MM.1S (cell line): ENCODE measurements at places on chromosomes 7 and 10.
A peak's percentile ranks its signal among the peaks of the same experiment; 100 is the strongest.

- no peak for DNase-seq
Measured at GRCh38 chr10:25743832-25744231, 190.2 kb upstream of the MYO3A start.

DNA sequence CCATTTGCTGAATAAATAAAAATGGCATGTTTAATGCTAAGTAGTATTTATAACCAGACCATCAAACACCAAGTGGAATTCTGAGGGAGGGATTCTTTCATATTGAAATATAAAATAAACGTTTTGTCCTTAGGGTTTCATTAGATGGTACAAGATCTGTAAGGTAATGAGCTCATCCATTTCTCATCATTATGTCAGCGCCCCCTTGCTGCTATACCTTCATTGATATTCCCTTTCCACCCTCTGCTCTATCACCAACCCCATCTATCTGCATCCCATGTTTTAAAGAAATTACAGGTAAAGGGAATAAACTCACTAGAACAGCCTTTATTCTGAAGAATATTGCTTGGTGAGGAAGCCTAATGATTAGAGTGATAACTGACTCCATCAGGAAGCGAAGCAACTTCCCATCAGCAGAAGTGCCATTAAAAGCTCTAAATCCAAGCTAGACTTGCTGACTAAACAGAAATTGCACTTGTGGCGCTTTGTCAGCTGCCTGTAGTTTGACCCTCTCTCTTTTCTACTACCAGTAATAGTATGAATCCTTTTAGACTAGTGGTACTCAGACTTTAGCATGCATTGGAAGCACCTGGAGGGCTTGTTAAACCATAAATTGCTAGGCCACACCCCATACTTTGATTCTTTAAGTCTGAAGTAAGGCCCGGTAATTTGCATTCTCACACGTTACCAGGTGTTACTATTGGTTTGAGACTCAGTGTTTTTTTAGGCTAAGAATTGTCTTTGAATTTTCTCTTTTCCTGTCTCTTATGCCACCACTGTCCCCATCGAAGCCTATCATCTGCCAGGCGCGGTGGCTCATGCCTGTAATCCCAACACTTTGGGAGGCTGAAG, 27.5 kb downstream of the ADD3 start:
- no peak for DNase-seq

- DNase-seq, result no peak
Measured at GRCh38 chr10:112631501-112632400, 184.7 kb downstream of the VTI1A start.

DNA sequence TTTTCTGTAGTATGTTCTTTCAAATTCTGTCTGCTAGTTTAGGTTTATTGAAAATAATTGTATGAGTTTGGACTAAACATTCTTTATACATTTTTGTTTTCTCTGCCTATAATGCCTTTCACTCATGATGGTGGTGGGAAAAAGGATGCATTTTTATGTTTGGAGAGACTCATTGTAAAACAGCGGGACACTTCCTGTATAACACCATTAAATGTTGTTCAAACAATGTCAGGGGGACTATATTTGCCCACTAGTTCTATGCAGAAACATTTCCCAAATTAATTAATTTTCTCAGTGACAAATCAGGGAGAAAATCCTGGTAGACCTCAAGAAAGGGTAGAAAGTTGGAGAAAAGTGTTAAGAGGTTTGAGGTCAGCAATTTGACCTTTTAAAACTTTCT, 207.7 kb downstream of the MALRD1 start:
- no peak for DNase-seq

DNA sequence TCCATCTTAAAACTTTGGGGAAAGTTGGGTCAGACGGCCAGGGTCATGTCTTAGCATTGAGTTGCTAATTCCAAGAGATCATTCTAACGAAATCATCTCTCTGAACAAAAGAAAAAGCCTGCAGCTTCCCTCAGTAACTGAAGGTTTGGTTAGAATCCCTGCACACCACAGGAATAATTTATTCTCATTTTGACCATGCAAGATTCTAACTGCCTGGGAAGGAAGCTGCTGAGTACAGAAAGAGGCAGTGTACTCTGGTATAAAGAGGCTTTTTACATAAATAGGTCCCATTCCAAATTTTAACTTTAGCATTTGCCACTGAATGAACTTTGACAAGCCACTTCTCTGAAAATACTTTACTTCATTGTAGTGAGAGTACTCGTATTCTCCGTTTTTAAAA, 76.9 kb upstream of the RSBN1L start:
- DNase-seq, result no peak

GRCh38 chr10:132329565-132330485, 2.2 kb upstream of the LRRC27 start:
- peak; percentile 28 for DNase-seq

- no peak for DNase-seq
Measured at GRCh38 chr7:143050931-143051330, 1.2 kb upstream of the OR6V1 start.

- DNase-seq, result no peak
Measured at GRCh38 chr7:48316768-48317167, 145.5 kb downstream of the ABCA13 start.

- DNase-seq, result no peak
Measured at GRCh38 chr7:106744563-106745091, 83.7 kb upstream of the CCDC71L start.

- DNase-seq, result no peak
Measured at GRCh38 chr7:129771928-129772479, 160.5 kb downstream of the NRF1 start.

DNA sequence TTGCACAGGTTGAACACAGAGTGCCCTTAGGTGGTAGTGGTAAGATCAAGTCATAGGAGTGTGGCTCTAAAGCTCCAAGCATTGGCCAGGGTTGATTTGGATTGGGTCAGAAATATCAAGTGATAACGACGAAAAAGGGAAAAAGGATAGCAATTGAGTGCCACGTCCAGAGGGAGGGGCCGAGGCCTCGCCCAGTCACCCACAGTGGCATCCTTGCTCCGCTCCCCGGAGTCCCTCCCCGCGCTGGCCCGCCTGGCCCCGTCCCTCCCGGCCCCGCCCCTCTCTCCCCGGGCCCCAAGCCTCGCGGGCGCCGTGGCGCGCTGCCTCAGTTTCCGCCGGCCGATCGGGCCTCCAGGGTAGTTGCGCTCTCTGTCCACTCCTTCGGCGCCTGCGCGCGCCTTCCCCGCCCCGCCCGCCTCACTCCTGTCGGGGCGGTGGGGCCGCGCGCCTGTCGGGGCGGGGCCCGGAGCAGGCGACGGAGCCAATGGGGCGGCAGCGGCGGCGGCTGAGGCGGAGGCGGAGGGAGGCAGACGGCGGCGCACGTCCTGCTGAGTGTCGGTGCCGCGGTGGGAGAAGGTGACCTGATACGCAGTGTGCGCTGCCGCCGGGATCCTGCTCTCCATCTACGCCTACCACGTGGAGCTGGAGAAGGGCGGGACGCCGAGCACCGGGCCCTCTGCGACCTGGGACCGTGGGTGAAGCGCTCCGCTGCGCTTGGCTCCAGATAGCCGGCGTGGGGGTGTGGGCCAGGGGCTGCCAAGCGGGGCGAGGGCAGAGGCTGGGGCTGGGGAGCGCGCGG, 209.1 kb upstream of the ZNF722 start:
- no peak for DNase-seq

DNA sequence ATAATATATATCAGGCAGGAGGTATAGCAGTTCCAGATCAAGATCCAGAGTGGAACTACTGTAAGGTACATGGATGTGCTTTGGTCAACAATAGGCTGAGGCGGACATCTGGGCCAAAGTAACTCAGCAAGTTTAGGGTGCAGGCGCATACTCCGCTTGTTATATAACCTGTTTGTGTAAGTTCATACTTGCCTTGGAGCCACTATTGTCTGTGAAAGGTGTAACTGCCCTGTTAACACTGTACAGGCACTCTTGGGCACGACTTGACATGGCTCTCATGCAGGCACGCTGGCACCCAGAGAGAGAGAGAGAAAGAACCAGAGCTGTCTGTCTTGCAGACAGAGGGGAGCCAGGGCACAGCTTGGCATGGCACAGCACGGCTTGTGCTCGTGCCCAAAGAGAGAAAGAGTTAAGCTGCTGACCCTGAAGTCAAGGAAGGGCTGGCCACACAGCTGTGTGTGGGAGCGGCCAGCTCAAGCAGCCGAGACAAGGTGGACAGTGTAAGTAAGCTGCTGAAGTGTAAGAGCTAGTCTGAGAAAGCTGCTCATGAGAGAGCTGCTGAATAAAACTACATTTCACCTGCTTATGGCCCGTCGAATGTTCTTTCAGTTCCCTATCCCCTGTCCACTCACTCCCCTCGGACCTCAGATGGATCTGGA, 47.8 kb upstream of the KAT6B start:
- DNase-seq, result no peak

DNA sequence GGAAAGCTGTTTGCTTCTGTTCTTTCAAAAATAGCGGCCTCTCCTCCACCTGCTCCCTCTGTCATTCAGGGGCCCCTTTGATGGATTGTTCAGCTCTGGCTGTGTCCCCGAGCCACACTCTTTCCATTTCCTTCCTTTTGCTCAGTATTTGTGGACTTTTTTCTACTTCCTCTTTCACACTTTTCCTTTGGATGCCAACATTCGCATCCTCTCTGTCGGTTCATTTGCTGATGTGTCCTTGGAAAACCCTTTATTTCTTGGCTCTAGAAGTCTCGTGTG, 11.7 kb upstream of the PWWP2B start:
- DNase-seq, result no peak

DNA sequence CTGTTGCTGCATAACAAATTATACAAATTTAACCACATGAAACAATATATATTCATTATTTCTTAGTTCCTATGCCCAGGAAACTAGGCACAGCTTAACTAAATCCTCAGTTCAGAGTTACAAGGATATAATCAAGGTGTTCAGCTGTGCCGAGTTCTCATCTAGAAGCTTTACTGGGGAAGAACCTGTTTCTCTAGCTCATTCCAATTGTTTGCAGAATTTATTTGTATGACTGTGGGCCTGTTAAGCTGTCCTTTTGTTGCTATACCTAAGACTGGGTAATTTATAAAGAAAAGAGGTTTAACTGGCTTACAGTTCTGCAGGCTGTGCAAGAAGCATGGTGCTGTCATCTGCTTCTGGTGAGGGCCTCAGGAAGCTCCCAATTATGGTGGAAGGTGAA, 21.8 kb upstream of the MDFIC start:
- DNase-seq, result no peak

DNA sequence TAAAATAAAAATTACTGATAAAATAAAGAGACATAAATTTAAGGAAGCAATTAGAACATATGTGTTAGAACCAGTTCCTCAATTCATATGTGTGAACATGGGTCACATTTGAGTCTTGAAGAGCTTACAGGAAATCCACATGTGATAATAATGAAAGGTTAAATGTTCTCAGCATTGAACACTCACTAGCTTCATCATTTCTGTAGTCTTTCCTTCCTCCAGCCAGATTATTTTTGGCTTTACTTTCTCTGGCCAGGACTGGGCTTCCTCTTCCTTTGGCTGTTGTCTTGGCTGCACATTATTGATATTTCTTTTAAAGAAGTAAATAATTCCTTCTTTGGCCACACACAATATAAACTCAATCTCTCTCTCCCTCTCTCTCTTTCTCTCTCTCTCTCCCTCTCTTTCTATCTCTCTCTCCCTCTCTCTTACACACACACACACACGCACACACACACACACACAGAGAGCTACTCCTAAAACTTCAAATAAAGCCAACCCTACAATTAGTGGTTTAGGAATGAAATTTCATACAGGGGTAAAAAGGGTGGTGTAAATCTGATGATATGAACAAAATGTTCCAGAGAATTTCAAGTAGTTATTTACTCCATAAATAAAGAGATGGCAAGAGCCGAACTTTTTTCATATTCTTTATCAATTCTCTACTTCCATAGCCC, 171.2 kb downstream of the REEP3 start:
- DNase-seq, result no peak

GRCh38 chr7:35716038-35716803, 21.3 kb upstream of the HERPUD2 start:
- DNase-seq, result no peak

- no peak for DNase-seq
Measured at GRCh38 chr7:66409493-66409892, 204.4 kb downstream of the TPST1 start.

DNA sequence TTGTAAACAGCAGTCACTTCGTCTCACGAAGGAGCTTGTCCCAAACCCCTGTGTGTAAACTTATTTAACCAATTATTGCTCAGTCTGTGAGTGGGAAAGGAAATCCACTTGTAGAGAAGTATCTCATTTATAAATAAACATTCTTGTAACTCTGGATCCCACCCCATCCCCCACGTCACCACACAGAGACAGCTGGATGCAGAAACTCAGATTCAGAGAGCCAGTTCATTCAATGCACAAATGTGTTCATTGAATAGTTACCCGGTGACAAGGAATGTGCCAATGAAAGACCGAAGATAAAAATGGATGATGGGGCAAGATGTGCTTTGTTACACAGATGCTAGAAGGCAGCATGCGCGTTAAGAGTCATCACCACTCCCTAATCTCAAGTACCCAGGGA, 8.3 kb upstream of the OCM start:
- DNase-seq, result no peak

- DNase-seq, result no peak
Measured at GRCh38 chr10:34731885-34732701, 83.0 kb downstream of the PARD3 start.

GRCh38 chr7:116538138-116538537, 13.3 kb downstream of the CAV1 start:
- DNase-seq, result no peak

- DNase-seq, result no peak
Measured at GRCh38 chr10:267705-268104, 132.4 kb downstream of the ZMYND11 start.

DNA sequence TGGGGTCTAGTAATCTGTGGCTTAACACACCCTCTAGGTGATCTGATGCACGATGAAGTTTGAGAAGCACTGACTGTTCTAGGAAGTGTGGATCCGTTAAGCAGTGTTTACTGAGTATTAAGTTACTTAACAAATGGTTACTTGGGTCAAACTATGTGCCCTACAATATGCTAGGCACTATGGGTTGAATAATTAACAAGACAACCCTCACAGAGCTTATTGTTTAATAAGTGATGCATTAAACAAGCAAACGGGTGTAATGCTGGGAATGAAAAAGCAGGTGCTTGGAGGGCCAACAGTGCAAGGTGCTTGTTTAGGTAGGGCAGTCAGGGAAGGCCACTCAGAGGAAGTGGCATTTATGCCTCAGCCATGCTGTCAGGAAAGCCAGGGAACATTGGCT, 378.0 kb upstream of the PODXL start:
- DNase-seq, result no peak

- DNase-seq, result no peak
Measured at GRCh38 chr7:151542606-151543130, 23.0 kb upstream of the RHEB start.

GRCh38 chr10:66836057-66836456, 89.8 kb upstream of the LRRTM3 start:
- no peak for DNase-seq

DNA sequence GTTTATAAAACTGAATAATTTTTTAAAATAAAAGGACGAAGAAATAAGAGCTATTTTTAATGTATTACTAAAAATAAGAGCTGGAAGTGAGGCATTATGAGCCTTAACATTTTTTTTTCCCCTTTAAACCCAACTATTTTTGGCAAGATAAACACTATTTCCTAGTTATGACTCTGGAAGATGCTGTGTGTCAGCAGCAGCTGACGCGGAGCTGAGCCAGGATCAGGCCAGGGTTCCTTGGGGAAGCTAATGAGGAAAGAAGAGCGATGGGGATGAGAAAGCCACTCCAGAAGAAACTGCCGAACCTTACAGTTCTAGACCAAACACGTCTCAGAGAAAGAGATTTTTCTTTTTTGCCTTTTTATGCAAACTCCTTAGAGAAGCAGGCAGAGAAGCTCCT, 85.9 kb downstream of the USP6NL start:
- DNase-seq, result no peak

GRCh38 chr7:48108959-48109847, 20.1 kb downstream of the UPP1 start:
- DNase-seq, result no peak

- DNase-seq, result no peak
Measured at GRCh38 chr7:121570365-121570764, 174.3 kb upstream of the FAM3C start.
